ENCODE measurements at places on chromosomes 2 and 18.

DNA sequence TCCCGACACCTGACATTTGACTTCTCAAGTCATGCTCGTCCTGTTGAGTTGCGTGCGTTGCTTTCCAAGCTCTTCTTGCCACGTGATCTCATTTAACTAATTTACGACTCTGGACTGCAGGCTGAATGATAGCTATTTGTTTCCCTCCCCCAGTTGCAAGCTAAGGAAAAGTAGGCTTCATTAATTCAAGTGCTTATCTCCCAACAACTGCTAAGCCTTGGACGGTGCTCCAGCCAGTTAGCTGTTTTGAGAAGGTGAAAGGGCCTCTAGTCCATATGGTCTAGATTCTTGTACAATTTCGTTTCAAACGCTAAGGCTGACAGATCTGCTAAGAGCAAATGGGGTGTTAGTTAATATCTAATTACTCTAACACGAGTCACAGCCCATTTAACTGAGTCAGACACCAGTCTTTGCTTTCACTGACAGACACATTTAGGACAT is 21.1 kb downstream of the GPR45 start:
- no peak for DNase-seq

- no peak for DNase-seq
These were observed at the start of gene FHOD3 for GRCh38 chr18:36297417-36298125. Gene FHOD3 (plus strand): TSS chr18:36297713. CDS start chr18:36297836, 123 bp downstream.

DNA sequence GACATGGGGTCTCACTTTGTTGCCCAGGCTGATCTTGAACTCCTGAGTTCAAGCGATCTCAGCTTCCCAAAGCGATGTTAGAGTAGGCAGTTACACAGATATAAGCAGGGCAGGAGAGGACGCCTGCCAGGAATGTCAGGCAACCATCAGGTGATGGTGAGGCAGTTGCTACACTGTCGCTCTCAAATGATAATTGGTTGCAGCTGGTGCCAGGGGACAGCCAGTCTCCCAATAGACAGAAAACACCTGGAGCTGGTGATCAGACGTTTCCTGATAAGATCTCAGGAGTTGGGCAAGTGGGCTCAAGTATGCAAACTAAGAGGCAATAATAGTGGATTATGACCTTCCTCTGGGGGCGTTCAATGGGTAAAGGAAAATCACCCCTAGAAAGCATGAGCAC is 163.1 kb upstream of the RGPD4 start:
- DNase-seq, result peak; percentile 67

- DNase-seq, result peak; percentile 82
These were observed 396.8 kb upstream of the NETO1 start for GRCh38 chr18:73264562-73264921.

DNA sequence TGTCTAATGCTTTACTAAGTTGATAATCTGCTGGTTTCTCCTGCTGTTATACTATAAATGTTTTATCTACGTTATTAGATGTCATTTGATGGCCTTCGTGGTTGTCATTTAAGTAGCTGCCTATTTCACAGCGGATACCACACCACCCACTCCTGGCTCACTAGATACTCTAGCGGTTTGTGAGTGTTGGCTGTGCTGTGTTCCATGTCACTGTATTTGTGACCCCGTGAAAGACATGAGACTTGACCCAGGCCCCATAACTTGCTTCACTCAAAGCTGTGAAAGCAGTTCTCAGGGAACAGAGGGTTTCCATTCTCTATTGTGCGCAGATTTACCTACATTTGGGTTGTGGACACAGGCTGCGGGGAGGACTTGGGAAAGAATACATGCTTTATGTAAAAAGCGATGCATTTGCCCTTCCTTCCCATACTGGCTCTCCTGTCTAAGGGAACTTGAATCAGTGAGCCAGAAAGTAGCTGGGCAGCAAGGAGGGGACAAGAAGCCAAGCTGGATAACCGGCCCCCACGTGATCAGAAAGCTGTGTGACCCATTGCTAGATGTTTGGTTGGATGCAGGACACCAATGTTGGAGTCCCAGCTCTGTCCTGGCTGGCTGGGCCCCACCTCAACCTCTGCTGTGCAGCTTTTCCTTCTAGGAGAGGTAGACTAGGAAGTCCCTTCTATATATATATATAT is 52.2 kb downstream of the PLB1 start:
- no peak for DNase-seq

- no peak for DNase-seq
These were observed 75.7 kb downstream of the NOL10 start for GRCh38 chr2:10614124-10614523.

DNA sequence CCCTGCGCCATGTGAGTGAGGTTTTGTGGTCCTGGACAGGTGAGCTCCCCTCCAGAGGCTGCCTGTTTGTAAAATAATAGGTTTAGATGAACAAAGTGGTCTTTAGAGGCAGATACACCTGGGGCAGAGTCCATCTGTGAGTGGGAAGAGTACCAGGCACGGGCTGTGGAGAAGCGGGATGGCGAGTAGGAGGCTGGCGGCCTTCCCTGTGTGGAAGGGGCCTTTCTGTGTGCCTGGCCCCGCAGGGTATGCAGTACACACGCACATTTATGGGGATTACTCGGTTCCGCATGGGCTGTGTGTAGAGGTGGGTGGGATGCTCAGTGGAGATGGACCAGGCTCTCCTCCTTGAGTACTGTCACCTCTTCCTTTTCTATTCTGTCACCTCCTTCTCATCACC is 64.1 kb downstream of the AGAP1 start:
- no peak for DNase-seq

DNA sequence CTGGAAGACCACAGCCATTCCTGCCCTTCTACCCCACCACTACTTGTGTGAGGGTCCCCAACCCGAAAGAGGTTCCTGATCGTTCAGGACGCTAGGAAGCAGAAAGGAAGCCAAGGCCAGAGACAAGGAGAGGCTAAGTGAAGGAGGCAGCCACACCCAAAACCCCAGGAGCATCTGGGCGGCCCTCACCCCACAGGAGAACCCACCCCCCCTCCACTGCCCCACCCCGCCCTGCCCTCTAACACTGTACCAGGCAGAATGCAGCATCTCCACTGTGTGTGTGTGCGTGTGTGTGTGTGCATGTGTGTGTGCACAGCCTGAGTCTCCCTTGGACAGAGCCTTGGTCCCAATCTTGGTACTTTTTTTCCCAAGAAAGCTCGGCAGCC is 207.5 kb upstream of the HAAO start:
- no peak for DNase-seq

- no peak for DNase-seq
These were observed 109.6 kb downstream of the LAMA3 start for GRCh38 chr18:23798824-23799223.

DNA sequence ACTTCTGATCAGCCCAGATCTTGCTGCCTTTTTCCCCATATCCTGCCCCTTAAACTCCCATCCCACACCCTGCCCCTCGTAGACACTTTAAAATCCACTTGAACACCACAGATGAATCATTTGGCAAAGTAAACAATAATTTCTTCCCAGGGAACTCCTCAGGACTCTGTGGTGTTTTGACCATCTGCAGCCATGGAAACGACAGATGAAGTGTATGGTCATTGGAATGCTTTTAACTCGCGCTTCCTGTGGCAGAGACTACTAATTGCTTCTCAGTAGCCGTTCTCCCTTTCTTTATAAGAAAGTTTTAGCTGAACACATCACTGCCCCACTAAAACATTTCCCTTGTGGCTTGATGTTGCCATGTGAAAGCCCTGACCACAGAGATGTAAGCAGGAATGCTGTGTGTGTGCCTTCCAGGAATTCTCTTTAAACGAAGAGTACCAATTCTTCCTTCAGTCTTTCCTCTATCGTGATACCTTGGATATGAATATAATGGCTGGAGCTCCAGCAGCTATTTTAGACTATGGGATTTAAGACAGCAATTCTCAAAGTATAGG is 92.7 kb upstream of the PARD3B start:
- DNase-seq, result no peak

DNA sequence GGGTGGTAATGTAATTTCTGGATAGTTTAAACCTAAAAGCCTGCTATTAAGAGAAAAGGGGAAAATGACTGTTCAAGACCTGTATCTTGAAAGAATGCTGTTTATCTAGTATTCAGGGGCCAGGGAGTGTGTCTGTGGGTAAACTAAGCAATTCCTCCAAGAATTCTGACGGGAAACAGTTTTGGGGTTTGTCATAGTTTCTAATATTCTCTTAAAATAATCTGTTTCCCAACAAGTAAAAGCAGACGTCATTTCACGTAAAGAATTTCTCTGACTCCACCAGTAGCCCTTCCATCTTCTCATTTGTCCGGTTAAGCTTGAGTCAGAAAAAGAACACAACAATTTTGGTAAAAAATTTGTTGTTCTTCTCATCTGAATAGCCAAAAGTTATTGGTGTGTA is 232.1 kb upstream of the EPAS1 start:
- no peak for DNase-seq

DNA sequence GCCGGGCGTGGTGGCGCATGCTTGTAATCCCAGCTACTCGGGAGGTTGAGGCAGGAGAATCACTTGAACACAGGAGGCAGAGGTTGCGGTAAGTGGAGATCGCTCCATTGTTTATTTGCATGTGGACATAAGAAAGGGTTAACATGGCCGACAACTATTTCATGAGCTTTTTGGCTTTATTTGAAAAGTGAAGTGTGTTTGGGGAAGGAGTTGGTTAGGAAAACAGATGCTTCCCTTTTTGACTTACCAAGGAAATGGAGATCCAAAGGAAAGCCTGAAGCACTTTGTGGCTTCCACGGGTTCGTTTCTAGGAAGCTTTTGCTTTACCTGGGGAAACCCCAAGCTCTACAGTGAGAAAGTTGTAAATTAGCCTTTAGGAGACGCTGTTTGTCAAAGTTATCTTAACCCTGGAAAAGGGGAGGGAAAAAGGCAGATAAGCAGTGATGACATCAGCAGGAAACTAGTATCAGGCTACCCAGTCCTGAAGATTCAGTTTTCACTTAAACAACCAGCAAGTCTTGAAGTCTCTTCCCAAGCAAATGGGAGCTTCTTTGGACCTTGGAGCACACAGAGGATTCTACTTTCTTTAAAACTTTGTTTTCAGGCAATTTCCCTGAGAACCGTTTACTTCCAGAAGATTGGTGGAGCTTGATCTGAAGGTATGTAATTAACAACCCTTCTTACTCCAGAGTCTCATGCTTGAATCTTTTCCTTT is at the start of gene CASP10:
Gene CASP10 (plus strand): TSS at position 492 of the 715 bp plus-strand sequence. CDS start 2,637 bp downstream, outside the sequence.
- no peak for DNase-seq

- no peak for DNase-seq
These were observed 51.3 kb downstream of the GTF2A1L start for GRCh38 chr2:48668992-48669391.

GRCh38 chr18:75212751-75213090 is 2.1 kb downstream of the TSHZ1 start:
- DNase-seq, result no peak

DNA sequence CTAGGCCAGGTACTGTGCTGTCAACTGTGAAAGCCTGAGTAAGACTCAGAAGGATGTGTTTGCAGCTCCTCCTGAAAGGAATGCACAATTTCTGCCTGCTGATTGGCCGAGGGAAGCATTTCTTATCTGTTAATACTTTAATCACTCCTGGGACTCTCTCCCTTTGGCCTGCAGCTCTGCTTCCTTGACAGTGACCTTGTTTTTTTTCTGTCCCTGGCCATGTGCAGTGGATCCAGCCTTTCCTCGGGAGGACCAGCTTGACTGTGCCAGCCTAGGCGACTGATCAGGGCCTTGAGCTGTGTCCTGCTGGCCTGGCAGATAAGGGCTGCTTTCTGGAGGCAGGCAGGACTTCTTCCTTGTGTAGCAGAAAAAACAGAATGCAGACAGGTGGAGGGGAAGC is 10.0 kb downstream of the RNF144A start:
- no peak for DNase-seq

- no peak for DNase-seq
These were observed 188.2 kb downstream of the MTX2 start for GRCh38 chr2:176457481-176457880.

DNA sequence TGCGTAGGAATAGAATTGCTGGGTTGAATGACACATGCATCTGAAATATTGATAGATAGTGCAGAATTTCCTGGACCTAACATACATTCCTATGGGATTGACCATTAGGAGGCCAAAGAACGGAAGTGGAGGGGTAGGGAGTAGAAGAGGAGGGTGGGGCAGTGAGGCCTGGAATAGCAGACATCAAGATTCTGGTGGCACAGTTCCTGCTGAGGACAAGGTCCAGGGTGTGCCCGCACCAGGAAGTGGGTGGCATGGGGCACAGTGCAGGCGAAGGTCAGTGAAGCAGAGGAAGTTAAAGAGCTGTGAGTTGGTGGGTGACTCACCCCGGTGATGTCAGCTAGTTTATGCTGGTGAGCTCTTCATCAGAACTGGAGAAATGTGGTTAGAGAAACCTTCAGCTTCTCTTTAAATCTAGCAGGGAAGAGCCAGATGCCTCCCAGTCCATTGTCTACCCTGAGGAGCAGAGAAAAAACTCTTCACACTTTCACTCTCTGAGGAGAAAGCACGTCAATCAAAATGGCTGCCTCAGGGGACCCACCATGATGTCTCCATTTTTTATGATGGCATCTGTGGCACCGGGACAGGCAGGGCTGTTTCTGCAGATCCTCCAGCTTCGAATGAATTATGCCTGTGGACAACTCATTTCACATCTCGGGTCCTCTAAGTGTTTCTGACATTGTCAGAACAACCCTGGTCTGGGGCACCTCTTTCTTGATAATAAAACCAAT is 55.9 kb upstream of the CTLA4 start:
- no peak for DNase-seq

GRCh38 chr2:201407265-201407664 is 44.0 kb downstream of the TRAK2 start:
- no peak for DNase-seq
